NCI-H1930 (cell line): ENCODE measurements at places on chromosomes 7 and 10.

GRCh38 chr7:4279216-4279615 lies 402.9 kb upstream of the FOXK1 start:
- DNase-seq: no peak

- no peak for DNase-seq
These were observed 109.4 kb upstream of the GPR26 start for GRCh38 chr10:123556736-123557135.

DNA sequence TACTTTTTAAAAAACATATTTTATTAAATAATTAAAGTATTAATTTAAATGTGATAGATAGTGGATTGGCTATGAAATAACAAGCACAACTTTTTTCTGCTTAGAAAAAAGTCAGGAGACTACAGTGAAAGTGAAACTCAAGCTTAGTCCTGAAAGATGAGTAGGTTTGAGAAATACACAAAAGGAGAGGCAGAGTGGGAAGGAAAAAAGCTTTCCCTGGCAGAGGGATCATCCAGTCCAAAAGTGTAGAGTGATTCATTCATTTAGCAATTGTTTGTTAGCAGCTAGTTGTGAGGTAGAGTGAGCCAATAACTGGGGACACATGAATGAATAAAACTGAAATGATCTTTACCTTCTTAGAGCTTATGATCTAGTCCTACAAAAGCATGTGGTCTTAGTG lies 93.5 kb downstream of the FOXP2 start:
- DNase-seq: no peak

DNA sequence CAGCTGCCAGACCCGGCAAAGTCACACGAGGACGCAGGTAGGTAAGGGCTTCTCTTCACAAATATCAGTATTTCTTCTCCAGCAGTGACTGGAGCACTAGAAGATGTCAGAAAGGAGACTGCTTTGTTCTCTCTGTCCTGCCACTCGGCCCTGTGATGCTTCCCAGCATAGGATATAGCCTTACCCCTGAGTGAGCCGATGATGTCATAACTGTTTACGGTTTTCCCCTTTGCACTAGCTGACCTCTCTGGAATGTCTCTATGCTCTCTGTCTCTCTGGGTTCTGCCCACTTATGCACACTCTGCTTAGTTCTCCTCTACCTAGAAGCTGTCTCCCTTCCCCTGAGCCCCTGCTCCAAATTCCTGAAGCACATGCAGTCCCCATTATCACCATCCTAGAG lies 167.5 kb upstream of the PODXL start:
- no peak for DNase-seq

DNA sequence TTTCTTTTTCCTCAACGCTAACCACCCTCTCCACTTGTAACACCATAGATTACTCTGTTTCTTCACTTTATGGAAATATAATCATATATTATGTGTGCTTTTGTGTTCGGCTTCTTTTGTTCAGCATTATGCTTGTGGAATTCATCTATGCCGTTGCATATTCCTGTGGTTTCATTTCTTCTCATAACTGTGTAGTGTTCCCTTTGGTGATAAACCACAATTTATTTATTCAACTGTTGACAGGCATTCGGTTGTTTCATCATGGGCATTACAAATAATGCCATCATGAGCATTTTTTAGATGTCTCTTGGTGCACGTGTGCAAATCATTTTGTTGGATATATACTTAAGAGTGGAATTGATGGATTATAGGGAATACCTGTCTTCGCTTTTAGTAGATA lies 12.1 kb downstream of the AVL9 start:
- DNase-seq: no peak

DNA sequence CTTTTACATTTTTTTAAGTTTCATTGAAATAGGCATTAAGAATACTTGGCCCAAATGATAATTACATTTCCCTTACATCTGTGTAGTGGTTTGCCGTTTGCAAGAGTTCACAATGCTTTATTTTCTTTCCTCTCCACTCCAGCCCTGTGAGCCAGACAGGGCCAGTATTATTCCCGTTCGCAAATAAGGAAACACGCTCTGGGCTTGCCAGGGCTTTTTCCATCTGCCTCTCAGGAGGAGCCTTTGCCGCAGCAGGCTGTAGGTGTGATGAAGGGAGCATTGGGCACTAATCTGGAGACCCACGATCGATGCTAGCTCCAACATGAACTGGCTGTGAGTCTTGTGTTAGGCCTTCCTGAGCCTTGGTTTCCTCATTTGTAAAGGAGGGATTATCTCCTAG lies 154.4 kb downstream of the GALNT17 start:
- DNase-seq: no peak

- DNase-seq: no peak
These were observed 608.6 kb downstream of the GATA3 start for GRCh38 chr10:8663131-8663530.

DNA sequence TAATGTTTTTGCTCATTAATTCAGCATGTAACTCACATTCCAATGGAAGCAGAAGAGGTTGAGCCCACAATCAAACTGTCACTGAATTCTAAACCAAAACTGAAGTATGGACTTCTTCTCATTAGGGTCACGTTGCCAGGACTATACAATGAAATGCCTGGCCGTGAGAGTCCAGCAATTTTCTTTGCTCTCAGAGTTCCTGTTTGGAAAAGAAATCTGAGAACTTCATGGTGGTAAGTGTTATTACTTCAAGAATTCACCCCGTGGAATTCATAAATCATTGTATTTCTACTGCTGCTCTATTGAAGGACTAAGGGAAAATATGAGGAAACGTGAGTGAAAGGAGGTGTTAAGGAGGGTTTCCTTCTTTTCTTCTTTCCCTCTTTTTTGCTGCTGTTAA lies 441.8 kb upstream of the AKR1E2 start:
- DNase-seq: no peak

DNA sequence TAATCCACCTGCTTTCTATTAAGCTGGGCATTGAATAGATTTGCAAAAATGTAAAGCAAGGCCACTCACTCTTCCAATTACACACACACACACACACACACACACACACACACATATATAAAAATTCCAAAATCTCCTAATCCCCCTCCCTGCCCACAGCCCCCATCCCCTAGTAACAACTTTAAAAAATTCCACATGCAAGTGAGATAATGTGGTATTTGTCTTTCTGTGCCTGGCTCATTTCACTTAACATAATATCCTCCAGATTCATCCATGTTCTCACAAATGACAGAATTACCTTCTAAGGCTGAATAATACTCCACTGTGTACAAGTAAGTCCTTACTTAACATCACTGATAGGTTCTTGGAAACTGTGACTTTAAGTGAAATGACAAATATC lies 24.2 kb downstream of the SH2D4B start:
- no peak for DNase-seq

GRCh38 chr10:93894516-93895378 lies 969 bp downstream of the SLC35G1 start:
- DNase-seq: no peak

DNA sequence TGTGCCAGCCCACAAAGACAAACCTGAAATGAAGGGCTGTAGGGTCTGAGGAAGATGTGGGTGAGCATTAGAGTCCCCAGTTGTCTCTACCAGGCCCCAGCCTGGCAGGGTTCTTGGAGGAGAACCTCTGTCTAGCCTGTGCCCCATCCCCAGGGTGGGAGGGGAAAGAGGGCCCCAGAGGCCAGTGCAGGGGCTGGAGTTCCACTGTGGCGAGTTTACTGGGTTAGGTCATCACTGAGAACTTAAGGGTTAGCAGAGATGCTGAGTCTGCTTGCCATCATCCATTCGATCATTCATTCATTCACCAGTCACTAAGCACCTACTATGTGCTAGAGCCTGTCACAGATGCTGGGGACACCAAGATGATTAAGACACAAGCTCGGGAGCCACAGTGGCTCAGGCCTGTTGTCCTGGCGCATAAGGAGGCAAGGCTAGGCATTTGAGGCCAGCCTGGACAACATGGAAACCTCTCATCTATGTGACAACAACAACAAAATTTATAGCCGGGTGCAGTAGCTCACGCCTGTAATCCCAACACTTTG lies 2.6 kb downstream of the ANKRD2 start:
- no peak for DNase-seq

DNA sequence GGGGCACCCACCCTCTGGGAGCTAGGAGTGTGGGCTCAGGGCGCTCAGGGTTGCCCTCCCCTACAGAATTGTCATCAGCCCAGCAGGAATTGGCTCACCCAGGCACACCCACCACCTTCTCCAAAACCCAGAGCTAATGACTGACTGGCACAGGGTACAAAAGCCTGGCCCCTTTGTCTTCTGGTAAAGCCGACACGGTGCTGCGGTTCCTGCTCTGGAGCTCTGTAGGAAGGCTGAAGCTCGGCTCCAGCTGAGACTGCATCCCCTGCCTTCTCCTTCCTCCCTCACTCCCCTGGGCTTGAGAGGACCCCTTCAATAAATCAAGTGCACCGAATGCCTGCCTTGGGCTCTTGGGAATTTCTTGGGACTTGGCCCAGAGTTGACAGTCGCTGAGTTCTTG lies 117.9 kb upstream of the EEPD1 start:
- no peak for DNase-seq

DNA sequence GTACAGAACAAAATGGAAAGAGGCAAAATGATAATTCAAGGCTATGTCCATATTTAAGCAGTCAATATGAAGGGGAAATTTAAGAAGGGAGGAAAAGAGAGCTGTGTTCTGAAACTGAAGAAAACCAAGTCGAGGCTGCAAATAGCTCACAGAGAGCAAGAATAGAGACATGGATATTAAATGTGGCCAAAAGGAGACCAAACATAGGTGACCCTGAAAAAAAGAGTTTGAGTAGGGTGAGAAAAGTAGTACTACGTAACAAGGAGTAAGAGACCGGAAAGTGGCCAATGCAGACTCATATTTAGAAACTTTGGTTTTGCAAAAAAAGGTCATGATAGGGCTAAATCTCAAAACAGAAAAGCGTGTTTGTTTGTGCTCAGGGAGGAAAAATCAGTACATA lies 84.6 kb downstream of the GNAT3 start:
- DNase-seq: no peak

GRCh38 chr10:62352356-62352970 lies 21.7 kb upstream of the ZNF365 start:
- no peak for DNase-seq

- no peak for DNase-seq
These were observed 220.0 kb downstream of the ARHGAP21 start for GRCh38 chr10:24503461-24504320.

DNA sequence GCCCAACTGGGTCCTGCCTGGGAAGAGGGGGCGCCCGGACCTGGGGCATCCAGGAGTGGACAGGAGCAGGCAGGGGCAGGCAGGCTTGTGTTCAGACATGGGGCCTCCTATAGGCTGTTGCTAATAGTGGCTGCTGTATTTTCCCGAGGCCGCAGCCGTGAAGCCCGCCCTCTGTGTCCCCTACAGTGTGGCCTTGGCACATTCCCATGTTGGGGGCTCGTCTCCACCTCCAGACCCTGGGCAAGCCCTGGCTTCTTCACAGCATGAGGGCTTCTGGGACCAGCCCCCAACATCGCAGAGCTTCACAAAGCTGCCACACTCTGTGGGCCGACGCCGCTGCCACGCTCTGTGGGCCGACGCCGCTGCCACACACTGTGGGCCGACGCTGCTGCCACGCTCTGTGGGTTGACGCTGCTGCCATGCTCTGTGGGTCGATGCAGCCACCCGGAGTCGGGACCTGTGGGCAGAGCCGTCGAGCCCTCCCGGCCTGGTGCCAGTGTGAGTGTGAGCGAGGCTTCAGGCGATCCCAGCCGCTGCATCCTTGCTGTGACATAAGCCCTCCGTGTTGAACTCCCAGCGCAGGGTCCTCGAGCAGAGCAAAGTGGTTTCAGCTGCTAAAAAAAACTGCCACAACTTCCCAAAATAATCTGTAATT lies 109.0 kb downstream of the INPP5A start:
- DNase-seq: no peak

- DNase-seq: no peak
These were observed 127.3 kb downstream of the SEMA3C start for GRCh38 chr7:80791509-80791929.

GRCh38 chr10:75229971-75230370 lies 5.8 kb downstream of the COMTD1 start:
- DNase-seq: no peak

GRCh38 chr10:99672884-99673283 lies 13.6 kb downstream of the ENTPD7 start:
- DNase-seq: no peak

DNA sequence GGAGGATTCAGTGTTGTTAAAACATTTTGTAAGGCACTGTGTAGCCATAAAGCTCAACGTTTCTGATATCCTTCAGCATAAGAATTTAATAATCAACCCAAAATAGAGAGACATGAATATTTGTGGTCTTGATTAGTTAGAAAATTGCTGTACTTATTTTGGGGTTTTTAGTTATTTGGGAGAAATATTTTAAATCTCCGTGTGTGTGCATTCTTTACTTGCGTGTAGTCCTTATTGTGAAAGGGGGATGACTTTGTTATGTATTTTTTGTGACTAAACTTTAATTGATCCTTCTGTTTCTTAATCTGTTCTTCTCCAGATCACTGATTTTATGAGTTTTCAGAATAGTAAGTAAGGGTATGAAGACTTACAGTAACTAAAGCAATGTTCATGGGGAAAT lies 81.2 kb downstream of the ZNRF2 start:
- DNase-seq: no peak

DNA sequence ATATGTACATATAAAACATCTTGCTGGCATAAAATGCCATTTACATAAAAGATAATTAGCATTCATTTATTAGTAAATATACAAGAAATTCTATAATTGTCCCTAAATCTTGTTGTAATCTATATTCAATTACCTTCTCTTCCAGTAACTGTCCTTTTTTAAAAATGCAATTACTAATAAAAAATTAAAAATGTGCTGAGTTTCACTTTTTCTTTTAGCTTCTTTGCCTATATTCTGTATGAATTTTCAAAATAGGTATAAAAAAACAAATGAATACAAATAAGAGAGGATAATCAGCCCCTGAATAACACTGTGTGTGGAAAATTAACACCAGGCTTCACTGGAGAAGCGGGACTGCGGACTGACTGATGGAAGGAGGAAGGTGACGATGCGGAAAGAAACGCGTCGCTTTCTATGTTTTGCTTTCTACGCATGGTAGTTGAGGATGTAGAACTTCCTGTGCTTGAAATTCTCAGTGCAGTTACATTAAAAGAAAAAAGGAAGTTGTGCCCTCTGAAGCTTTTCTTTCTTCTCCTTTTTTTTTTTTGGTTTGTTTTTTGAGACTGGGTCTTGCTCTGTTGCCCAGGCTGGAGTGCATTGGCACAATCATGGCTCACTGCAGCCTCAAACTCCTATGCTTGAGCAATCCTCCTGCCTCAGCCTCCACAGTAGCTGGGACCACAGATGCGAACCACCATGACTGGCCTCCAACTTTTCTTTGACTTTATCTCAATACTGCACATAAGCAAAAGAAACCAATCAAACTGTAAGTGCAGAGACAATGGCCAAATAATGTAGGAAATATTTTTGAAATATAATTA lies 7.4 kb upstream of the ZMYND11 start:
- DNase-seq: no peak

GRCh38 chr10:659688-660141 lies 29.8 kb downstream of the DIP2C start:
- DNase-seq: no peak
